Dorsolateral prefrontal cortex (tissue), 122 donors: ENCODE measurements at places on chromosomes 7 and 10. TPM values are rescaled to one million over a fixed set of nuclear protein-coding genes. Genes with fewer than 3 reads are reported as not detected.

GRCh38 chr7:21408481-21408820, 19.4 kb upstream of the SP4 start:
- no peak for DNase-seq

GRCh38 chr7:47376991-47377616, 204.8 kb downstream of the TNS3 start:
- DNase-seq, result no peak

DNA sequence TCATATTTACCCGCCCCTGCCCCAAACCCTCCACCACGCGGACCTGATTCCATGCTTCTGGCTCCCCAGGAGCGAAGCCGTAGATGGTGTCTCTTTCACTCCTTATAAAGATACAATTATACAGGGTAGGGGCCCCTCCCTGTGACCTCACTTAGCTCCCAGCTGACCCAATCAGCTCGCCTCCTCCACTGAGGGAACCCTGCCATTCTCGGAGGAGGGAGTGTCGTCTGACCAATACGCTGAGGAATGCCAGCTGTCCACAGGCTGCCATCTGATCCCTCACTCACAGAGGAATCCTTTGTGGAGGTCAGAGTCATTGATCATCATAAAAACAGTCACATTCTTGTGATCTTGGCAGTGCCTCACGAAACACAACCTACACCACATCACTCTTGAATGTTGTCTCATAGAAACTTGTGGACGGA, 67.5 kb upstream of the INSIG1 start:
- peak; percentile 65 for DNase-seq

DNA sequence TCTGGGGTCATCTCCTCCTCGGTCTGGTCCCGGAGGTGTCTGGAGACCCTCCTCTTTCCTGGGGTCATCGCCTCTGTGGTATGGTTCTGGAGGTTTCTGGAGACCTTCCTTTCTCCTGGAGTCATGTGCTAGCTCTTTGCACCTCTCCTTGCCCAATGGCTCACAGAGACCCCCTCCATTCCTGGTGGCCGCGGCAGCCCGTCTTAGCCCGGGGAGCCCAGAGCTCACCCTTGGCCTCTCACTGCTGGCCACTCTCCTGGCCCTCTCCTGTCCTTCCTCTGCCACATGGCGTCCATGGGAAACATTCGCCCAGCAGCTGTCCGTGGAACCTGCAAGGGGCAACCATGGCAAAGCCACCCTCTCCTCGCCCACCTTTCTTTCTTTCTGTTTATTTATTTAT, 20.2 kb upstream of the FOXL3 start:
- DNase-seq, result no peak

DNA sequence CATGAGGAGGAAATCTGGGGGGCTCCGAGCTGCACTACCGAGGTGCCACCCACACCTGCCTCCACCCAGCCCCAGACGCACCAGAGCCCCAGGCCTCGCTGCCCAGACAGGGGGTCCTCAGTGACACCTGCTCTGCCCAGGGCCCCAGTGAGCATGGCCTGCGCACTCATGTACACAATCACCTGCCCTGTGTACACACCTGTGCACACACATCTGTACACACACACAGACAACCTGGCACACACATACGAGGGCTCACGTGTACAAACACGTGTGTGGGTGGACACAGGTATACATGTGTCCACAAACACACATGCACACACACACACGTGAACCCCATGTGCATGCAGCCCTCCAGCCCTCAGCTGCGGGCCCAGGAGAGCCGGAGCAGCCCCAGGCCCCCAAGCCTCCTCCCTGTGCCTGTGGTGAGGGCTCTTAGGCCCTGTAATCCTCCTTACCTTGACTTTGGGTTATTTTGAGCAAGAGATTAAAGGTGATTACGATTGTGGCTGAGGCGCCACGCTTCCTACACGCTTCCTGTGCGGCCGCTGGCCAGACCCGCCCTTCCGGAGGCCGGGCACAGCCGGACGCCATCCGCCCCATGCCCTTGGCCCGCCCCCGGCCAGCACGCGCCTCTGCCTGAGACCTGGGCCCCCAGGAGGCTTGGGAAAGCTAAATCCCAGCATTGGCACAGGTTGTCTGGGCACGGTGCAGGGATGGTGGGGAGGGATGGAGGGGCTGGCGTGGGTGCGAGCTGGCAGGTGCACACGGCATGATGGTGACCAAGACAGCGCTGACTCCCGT, 71.9 kb downstream of the ELFN1 start:
- no peak for DNase-seq

- DNase-seq, result peak; percentile 56
These were observed 47.1 kb upstream of the TMEM72 start for GRCh38 chr10:44864051-44864450.

GRCh38 chr7:133117452-133117851, 35.6 kb upstream of the CHCHD3 start:
- peak; percentile 85 for DNase-seq

GRCh38 chr10:515674-516073, 173.8 kb downstream of the DIP2C start:
- no peak for DNase-seq

DNA sequence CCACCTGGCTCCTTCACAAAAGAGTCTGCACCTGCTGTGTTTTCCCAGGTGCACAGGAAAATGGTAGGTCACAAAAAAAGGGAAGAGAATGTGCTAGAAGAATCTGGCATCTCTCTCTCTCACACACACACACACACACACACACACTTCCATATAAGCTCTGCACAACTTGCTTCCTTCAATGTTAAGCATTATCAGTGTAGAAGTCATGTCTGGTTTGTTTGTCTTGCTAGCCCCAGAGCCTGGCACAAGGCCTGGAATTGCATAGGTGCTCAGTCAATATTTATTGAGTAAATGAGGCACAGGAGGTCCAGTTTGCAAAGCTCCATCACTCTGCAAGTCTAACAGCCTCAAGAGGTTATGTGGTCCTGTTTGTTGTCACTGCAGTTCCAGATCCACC, 867.3 kb upstream of the AUTS2 start:
- DNase-seq, result peak; percentile 11

GRCh38 chr7:103989785-103990767, 618 bp upstream of the RELN start:
- DNase-seq, result no peak

- DNase-seq, result no peak
These were observed 252.5 kb downstream of the PTEN start for GRCh38 chr10:88115968-88116367.

The HOXA13 gene
- not detected for total RNA-seq

The GALNT17 gene
- 86.5 TPM for total RNA-seq

The NEUROG3 gene
- not detected for total RNA-seq

The TMEM176A gene
- total RNA-seq, result 9.4 TPM

The CALN1 gene
- 40.5 TPM for total RNA-seq

The CNPY1 gene
- total RNA-seq, result not detected

The STAG3 gene
- 5.6 TPM for total RNA-seq
